ENCODE measurements at places on chromosomes 1 and 21. TPM values are rescaled to one million over a fixed set of nuclear protein-coding genes. Genes with fewer than 3 reads are reported as not detected.

SLC25A33 gene
- 3.4 TPM for total RNA-seq

IFFO2 gene
- 7.3 TPM for total RNA-seq

PCAT6 gene
- total RNA-seq: 2.9 TPM

SPRR4 gene
- not detected for total RNA-seq

RUNX3 gene
- total RNA-seq: 4.2 TPM

KRTAP13-2 gene
- total RNA-seq: not detected

TRIM45 gene
- 1.2 TPM for total RNA-seq

CRNN gene
- total RNA-seq: not detected

BCL2L15 gene
- 0.59 TPM for total RNA-seq

PRAMEF18 gene
- not detected for total RNA-seq

OR6N1 gene
- total RNA-seq: not detected

TMPRSS15 gene
- total RNA-seq: not detected

LDLRAD1 gene
- not detected for total RNA-seq

ITGB2 gene
- total RNA-seq: 0.70 TPM

AKNAD1 gene
- 2.2 TPM for total RNA-seq

LRRN2 gene
- 11.4 TPM for total RNA-seq

SPATA45 gene
- not detected for total RNA-seq

CFAP107 gene
- not detected for total RNA-seq

DNAJC28 gene
- total RNA-seq: 0.48 TPM

TSACC gene
- total RNA-seq: 2.8 TPM

PDPN gene
- total RNA-seq: not detected

LRRC8B gene
- total RNA-seq: 3.5 TPM

FCRL6 gene
- total RNA-seq: not detected

TSPAN2 gene
- total RNA-seq: 1.1 TPM

RHD gene
- total RNA-seq: not detected

LCA5L gene
- total RNA-seq: 1.8 TPM

VWA5B1 gene
- not detected for total RNA-seq

OLIG2 gene
- not detected for total RNA-seq

TBX19 gene
- 0.60 TPM for total RNA-seq

AQP10 gene
- total RNA-seq: not detected

All from A549 treated with Hydrocortisone at 1 μM for 4 hours (cell line).